Psoas muscle (tissue), 8 donors: ENCODE measurements at places on chromosomes 4 and X.

DNA sequence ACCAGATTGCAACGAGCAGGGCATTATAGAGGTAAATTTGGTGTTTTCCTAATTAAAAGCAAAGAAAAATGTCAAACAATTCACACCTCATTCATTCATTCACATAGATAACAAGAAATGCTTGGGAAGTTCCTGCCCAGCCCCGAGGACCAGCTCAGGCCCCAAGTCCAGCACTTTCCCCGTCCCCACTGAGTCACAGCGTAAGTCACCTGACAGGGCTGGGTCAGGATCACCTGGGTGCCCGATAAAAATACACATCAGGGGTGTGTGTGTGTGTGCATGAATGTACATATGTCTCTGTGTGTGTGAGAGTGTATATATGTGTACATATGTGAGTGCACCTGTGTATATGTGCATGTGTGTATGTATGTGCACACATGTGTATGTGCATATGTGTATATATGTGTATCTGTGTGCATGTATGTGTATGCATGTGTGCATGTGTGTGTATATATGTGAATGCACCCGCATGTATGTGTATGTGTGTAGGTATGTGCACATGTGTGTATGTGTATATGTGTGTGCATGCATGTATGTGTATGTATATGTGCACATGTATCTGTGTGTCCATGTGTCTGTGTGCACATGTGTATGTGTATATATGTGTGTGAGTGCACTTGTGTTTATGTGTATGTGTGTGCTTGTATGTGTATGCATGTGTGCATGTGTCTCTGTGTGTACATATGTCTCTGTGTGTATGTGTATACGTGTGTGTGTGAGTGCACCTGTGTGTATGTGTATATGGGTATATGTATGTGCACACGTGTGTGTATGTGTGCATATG is 18.6 kb upstream of the SH3TC1 start:
- DNase-seq: no peak
- no peak overlapping the region for H3K27ac ChIP-seq
- peaks cover 26% of the 10 kb centered on the region for H3K4me1 ChIP-seq
- no peak overlapping the region for H3K4me3 ChIP-seq

DNA sequence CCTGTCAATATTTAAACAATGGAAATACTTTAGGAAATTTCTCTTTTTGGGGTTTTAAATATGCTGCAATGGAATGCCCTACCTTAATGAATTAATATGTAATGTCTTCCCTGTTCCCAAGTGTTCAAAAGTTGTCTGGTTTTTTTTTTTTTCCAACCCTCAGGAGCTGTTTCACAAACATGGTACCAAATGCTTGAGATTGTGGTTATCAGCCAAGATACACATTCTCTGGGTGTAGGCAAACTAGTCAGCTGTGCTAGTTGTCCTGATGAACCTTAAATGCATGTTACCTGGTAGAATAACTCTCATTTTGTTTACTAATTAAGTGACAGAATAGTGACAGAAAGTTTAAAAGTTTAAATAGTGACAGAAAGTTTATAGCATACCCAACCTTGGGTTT is 50.7 kb downstream of the FHL1 start:
- no peaks in the 10 kb centered on the region for H3K27me3 ChIP-seq
- peak overlapping the region; percentile 95 for H3K27ac ChIP-seq
- peaks cover 12% of the 10 kb centered on the region for H3K4me1 ChIP-seq
- H3K4me3 ChIP-seq: peak overlapping the region; percentile 74

DNA sequence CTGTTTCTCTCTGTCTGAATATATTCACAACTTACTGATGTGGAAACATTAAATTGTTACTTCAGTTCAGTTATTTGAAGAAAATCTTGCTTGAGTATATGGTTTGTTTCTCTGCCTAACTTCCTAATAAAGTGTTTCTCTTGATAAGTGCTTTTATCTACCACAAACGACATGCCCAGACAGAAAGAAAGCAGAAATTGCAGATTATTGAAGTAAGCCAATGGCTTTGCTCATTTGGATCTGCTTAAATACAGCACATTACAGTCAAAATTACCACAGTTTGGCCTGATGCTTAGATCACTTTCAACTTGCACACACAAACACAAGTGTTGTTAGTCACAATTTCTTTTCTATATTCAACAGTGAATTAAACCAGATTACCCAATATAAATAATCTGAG is 68.0 kb downstream of the ATOH1 start:
- no peaks in the 10 kb centered on the region for H3K4me1 ChIP-seq
- no peaks in the 10 kb centered on the region for H3K27me3 ChIP-seq
- H3K27ac ChIP-seq: no peak overlapping the region
- H3K4me3 ChIP-seq: no peak overlapping the region

- no peak for DNase-seq
- H3K27ac ChIP-seq: no peak overlapping the region
- H3K36me3 ChIP-seq: peaks cover 6% of the 10 kb centered on the region
- H3K27me3 ChIP-seq: no peaks in the 10 kb centered on the region
- no peaks in the 10 kb centered on the region for H3K4me1 ChIP-seq
Observed at GRCh38 chr4:88070031-88070430, 62.6 kb downstream of the PKD2 start.

DNA sequence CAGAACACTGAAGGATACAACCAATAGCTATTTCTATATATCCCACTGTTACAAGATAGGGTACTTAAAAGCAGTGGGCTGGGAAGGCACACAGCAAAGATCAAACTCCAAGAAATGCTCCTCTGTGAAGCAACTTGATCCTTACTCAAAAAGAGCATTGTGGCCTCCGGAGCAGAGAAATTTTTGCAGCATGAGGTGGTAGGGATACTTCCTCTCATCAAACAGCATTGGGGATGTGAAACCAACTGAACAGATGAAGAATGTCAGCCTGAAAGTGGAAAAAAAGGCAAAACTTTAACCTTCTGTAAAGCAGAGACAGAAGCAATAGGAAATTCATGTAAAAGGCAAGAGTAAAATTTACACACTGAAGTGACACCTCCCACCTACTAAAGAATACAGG is 92.2 kb downstream of the HUWE1 start:
- H3K36me3 ChIP-seq: peaks cover 7% of the 10 kb centered on the region
- H3K27ac ChIP-seq: no peak overlapping the region
- DNase-seq: no peak
- H3K4me3 ChIP-seq: no peak overlapping the region

GRCh38 chr4:90118527-90119195 is 8.5 kb upstream of the CCSER1 start:
- H3K27ac ChIP-seq: no peak overlapping the region
- H3K27me3 ChIP-seq: no peaks in the 10 kb centered on the region
- H3K4me3 ChIP-seq: no peak overlapping the region

GRCh38 chrX:40171513-40172400 is 74.0 kb upstream of the BCOR start:
- peaks cover 25% of the 10 kb centered on the region for H3K4me1 ChIP-seq
- peak overlapping the region; percentile 86 for H3K27ac ChIP-seq
- no peaks in the 10 kb centered on the region for H3K36me3 ChIP-seq
- H3K27me3 ChIP-seq: peaks cover 92% of the 10 kb centered on the region
- peak; percentile 75 for DNase-seq

- peaks cover 5% of the 10 kb centered on the region for H3K4me1 ChIP-seq
- H3K36me3 ChIP-seq: no peaks in the 10 kb centered on the region
- H3K27me3 ChIP-seq: no peaks in the 10 kb centered on the region
- peak within 1 kb of the TSS; percentile 84 for H3K4me3 ChIP-seq
Observed at GRCh38 chr4:74932832-74933561, at the start of gene PARM1. PARM1 (plus strand) TSS chr4:74933116; CDS start chr4:74933328, 212 bp downstream.

DNA sequence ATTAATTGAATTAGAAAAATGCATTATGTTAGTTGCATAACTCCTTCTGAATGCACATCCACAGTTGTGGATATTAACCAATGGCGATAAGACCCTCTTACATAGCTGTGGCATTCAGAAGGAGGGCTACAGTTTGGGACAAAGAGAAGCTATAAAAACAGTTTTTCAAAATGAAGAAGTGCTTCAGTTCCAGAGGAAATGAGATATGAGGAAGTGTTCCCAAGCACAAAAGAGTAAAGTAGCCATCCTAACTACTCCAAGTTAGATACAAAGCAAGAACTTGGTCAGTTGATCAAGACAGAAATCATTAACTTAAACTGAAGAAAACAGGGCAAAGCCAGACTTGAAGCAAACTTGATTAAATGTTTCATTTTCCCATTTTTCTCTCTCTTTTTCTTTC is 17.2 kb upstream of the ADGRL3 start:
- no peak for DNase-seq
- no peaks in the 10 kb centered on the region for H3K36me3 ChIP-seq
- no peaks in the 10 kb centered on the region for H3K27me3 ChIP-seq
- no peak overlapping the region for H3K4me3 ChIP-seq
- no peak overlapping the region for H3K27ac ChIP-seq

DNA sequence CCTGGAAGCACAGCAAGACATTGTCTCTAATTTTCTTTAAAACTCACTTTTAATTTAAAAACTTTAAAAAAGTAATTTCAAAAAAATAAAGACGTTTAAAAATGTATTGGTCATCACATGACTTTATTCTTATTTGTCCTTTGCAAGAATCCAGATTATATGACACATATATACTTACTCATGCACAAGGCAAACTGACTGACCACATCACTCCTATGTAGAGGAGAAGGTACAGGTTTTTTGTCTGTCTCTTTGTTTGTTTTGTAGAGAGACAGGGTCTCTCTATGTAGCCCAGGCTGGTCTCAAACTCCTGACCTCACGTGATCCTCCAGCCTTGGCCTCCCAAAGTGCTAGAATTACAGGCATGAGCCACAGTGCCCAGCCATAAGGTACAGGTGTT is 28.6 kb downstream of the MAML3 start:
- no peaks in the 10 kb centered on the region for H3K4me1 ChIP-seq
- H3K36me3 ChIP-seq: no peaks in the 10 kb centered on the region

DNA sequence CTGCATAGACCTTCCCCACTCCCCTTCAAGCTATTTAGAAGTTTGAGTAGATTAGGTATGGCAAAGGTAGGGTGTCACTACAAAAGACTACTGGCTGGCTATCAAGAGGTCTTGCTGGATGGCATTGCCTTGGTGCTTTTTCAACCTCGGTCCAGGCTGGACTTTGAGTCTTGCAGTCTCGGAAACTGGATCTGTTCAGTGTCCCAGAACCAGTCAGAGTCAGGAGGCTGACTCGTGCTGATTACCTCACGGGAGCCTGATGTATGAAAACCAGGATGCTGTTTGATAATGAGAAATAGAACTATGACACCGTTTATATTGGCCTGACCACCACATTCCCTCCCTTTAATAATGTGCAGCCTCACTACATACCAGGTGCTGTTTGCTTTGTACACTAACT is 2.7 kb upstream of the PHKA1 start:
- H3K27ac ChIP-seq: no peak overlapping the region
- H3K4me1 ChIP-seq: no peaks in the 10 kb centered on the region
- no peak overlapping the region for H3K4me3 ChIP-seq
- H3K27me3 ChIP-seq: no peaks in the 10 kb centered on the region
- peak; percentile 50 for DNase-seq

- H3K4me1 ChIP-seq: no peaks in the 10 kb centered on the region
- H3K36me3 ChIP-seq: no peaks in the 10 kb centered on the region
- no peaks in the 10 kb centered on the region for H3K27me3 ChIP-seq
- no peak overlapping the region for H3K4me3 ChIP-seq
- no peak for DNase-seq
Observed at GRCh38 chr4:73663576-73663975, 43.3 kb upstream of the RASSF6 start.

DNA sequence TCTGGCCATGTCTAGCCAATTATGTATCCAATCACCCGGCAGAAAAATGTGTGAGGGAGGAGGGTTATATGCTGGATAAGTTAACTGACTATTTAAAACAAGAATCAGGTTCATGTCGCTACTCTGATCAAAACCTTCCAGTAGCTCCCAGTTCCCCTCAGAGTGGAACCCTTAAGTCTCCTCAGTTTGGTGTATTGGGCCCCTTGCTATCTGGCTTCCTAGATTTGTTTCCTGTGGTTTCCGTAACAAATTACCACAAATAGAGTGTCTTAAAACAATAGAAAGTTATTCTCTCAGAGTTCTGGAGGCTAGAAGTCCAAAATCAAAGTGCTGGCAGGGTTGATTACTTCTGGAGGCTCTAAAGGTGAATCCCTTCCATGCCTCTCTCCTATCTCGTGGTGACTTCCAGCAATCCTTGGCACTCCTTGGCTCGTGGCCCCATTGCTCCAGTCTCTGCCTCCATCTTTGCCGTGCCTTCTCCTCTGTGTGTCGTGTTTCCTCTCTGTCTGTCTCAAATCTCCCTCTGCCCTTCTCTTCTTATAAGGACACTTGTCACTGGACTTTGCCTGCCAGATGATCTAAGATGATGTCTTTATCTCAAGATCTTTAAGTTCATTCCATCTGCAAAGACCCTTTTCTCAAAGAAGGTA is 10.5 kb upstream of the ENPP6 start:
- H3K4me1 ChIP-seq: no peaks in the 10 kb centered on the region
- no peaks in the 10 kb centered on the region for H3K27me3 ChIP-seq
- DNase-seq: no peak
- no peak overlapping the region for H3K27ac ChIP-seq
- H3K4me3 ChIP-seq: no peak overlapping the region
- H3K36me3 ChIP-seq: no peaks in the 10 kb centered on the region

DNA sequence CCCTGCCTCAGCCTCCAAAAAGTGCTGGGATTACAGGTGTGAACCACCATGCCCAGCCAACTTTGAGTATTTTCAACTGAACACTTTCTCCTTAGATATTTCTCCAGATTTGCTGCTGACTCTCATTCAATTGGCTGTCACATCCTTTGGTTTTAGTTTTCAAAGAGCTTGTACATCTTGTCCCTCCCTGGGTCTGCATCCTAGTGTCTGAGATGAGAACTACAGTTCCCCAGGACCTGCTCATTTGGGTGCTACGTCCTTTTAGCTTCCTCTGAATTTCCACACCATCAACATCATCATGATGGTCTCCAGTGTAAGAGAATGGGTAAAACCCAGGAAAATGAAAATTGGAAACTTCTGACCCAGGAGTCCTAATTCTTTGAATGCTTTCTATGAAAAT is 312.9 kb downstream of the NLGN4X start:
- H3K36me3 ChIP-seq: no peaks in the 10 kb centered on the region
- H3K27me3 ChIP-seq: no peaks in the 10 kb centered on the region
- no peak for DNase-seq
- H3K4me1 ChIP-seq: no peaks in the 10 kb centered on the region
- no peak overlapping the region for H3K4me3 ChIP-seq

DNA sequence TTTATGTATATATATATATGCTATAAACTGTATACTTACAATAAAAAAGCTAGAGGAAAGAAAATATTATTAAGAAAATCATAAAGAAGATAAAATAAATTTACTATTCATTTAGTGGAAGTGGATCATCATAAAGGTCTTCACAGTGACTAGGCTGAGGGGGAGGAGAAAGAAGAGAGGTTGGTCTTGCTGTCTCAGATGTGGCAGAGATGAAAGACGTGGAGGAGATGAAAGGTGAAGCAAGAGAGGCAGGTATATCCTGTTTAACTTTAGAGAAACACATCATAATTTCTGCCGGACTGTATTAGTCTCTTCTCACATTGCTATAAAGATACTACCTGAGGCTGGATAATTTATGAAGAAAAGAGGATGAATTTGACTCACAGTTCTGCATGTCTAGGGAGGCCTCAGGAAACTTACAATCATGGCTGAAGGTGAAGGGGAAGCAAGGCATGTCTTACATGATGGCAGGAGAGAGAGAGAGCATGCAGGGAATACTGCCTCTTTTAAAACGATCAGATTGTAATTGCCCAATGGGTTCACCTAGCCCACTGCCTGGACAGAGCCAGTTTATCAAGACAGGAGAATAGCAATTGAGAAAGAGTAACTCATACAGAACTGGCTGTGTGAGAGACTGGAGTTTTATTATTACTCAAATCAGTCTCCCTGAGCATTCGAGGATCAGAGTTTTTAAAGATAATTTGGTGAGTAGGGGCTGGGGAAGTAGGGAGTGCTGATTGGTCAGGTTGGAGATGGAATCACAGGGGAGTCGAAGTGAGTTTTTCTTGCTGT is 22.1 kb upstream of the RRAGB start:
- H3K36me3 ChIP-seq: no peaks in the 10 kb centered on the region
- no peak for DNase-seq
- H3K4me1 ChIP-seq: no peaks in the 10 kb centered on the region
- H3K27me3 ChIP-seq: no peaks in the 10 kb centered on the region

- no peaks in the 10 kb centered on the region for H3K4me1 ChIP-seq
- no peak for DNase-seq
Observed at GRCh38 chrX:66130469-66130868, 33.6 kb upstream of the HEPH start.
